ENCODE measurements at places on chromosomes 7 and 10.
A peak's percentile ranks its signal among the peaks of the same experiment; 100 is the strongest.

DNA sequence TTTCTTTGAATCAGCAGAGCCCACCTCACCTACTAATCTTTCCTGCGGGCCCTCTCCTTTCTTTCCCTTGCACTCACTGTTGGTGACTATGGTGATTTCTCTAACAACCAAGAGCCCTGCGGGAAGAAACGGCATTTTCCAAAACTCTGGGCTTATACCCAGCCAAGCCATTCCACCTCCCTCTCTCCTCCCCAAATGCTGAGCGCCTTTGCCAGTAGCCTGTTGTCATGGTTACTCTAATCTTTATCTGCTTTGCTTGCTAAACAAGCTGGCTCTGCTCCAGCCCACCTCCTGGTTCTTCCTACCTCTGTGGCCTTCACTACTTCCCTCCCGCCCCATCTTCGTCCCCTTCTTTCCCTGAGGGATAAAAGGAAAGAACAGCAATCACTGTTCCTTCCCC is 86.7 kb downstream of the DGKI start:
- DNase-seq: no peak

DNA sequence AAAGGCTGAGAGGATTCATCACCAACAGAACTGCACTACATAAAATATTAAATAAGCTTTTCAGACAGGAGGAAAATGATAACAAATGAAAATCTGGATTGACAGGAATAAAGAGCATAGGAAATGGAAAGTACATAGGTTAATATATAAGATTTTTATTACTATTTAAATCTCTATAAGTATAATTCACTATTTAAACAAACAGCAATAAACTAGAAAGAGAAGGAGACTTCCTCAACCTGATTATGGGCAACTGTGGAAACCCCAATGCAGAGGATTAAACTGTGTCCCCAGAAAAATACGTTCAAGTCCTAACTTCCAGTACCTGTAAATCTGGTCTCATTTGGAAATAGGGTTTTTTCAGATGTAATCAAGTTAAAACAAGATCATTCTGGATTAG is 14.8 kb upstream of the ASL start:
- no peak for DNase-seq

GRCh38 chr7:78333530-78334425 is 535.2 kb downstream of the PHTF2 start:
- DNase-seq: no peak

DNA sequence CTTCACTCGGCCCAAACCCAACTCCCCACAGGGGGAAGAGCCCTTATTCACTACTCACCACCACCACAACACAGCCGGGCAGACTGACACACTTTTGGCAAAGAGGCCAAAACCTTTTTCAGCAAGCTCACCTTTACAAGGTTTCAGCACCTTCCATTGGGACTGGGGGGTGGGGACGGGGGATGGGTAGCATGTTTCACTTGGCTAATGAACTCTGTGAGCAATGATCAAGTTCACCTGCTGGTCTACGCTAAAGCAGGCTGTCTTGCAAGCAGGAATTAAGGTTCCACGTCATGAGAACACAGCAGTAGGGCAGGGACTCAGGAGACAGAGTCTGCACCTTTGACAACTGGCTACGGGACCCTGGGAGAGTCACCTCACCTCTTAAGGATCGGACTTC is 7.0 kb downstream of the FAM53B start:
- no peak for DNase-seq

DNA sequence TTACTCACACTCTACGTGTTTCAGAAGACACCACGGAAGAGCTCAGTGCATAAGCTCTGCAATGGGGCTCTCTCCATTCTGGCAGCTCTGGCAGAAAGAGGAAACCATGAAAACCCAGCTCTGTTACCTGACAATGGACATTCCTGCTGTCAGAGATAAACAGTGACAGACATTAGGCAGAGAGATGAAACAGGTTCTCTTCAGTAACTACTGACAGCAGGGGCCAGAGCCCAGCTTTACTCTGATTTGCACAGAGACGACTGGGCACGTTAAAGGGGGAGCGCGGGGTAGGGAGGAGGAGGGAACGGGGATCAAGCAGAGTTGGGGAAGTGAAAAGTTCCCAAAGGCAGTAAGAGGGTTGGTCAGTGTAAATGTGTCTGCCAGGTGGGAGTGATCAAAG is 206.1 kb downstream of the RAMP3 start:
- no peak for DNase-seq

- DNase-seq: no peak
Measured at GRCh38 chr7:75924889-75925288, 9.9 kb downstream of the POR start.

DNA sequence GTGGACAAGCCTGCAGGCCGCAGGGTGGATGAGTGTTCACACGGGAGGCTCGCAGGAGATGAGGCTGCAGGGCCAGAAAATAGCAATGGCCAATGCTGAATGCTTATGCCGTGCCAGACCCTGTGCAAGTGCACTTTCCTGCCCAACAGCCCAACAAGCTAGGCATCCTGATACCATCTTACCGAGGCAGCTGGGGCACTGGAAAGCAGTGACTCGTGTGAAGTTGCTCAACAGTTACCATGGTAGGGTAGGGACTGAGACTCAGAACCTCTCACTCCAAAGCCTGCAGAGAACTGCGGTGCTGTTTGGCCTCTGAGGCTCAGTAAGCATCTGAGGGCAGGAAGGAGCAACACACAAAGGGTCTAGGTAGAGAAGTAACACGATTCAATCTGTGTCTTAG is 43.7 kb downstream of the JAZF1 start:
- no peak for DNase-seq

DNA sequence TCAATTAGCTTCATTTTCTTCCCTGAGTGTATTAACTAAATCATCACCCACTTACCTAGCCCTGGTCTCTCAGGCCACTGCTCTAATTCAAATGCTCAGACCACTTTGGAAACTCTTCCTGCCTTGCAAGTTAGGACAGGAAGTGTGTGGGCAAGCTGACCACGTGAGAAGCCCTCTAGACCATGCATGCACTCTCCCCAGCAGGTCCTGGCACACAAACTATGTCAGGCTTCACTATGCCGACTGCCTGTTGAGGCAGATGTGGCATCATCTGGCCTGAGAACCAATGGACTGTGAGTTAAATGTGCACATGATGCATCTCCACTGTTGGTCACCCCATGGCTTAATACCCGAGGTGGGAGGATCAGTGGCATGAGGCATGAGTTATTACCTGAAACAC is 439.6 kb downstream of the GRID1 start:
- no peak for DNase-seq

DNA sequence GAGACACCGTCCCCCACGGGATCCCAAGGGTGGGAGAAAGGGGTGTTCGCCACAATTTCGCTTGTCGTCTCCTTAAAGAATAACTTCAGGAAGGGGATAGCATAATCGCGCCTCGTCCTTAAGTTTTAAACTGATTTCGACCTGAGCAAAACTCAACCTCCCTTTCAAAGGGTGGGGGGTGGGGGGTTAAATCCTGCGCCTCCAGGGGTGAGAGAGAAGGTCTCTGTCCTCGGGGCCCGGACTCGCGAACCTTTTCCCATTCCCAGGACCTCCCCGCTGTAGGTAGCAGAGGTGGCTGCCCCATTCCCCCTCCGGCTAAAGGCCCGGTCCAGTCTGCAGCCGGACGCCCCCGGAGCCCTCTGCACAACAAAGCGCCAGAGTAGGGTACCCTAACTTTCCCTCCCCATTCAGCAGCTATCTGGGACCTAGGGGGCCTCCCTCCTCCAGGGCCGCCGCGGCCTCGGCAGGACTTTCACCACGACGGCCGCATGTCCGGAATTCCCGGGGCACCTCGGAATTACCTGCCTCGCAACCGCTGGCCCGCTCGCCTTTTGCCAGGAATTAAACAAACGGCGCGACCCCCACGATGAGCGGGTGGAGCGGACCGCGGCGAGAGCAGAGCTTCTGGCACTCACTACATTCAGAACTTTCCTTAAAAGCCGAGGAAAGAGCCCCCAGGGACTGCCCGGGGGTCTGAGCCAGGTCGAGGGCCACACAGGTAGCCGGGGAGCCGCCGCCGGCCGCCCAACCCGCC is 1.7 kb downstream of the CDK6 start:
- peak; percentile 56 for DNase-seq

- DNase-seq: no peak
Measured at GRCh38 chr10:48309711-48310226, 3.3 kb downstream of the MAPK8 start.

DNA sequence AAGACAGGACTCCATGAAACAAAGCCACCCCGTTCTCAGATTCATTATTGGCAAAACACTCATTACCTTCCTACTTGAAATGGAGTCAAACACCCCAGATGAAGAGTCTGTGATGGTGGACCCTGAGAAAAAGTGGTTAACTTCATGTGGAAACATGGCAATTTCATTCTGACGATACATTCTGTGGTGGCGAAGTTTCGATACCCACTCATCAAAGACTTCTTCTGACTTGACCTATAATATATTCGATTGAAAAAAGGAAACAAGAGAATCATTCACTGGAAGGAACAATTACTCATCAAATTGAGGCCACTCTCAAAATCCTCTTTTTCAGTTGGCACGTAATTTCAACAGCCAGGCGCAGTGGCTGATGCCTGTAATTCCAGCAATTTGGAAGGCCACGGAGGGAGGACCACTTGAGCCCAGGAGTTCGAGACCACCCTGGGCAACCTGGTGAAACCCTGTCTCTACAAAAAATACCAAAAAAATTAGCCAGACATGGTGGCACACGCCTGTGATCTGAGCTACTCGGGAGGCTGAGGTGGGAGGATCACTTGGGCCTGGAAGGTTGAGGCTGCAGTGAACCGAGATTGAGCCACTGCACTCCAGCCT is 108.8 kb upstream of the GSDME start:
- no peak for DNase-seq

DNA sequence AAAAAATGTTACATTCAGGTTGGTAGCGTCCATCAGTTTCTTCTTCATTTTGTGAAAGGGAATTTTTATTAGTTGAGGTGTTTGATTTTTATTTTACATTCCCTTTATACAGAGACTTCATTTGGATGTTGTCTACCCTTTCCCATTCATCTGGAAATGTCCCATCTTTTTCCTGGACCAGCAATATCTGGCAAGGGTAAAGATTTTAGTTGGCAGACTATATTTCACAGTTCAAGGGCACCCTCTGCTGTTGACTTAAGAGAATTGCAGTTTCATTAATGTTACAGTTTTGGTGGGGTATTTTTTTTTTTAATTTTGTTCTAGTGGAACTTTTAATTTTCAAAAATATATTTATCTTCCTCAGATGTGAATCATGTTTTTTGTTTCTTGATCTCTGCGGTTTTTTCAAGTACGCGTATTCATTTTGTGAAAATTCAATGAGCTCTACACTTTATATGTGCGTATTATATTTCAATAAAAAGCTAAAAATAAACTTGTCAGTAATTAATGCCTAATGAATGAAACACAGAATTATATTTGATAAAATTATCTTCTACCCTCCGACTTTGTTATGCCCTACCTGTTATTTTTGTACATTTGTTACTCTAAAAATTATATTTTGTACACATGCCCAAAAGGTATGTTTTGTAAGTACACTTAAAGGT is 97.9 kb upstream of the KLF14 start:
- DNase-seq: no peak

DNA sequence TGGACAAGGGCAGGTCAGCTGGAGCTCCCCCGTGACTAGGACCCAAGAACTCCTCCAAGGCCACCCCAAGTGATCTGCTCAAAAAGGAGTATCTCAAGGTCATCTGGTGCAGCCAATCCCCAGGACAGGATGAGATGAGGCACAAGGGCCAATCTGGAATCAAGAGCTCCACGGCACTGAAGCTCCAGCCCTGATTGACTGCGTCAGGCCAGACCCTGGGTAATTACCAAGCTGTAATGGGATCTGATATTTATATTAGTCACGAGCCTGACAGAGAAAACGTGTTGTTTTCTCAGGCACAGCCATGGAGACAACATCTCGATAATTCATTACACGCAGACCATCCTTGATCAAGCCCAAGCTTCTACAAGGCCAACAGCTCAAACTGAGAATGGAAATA is 4.2 kb downstream of the KCNMA1 start:
- DNase-seq: no peak

Data from colonic mucosa (tissue), 4 donors.